WERI-Rb-1 (cell line): ENCODE measurements at places on chromosomes 5 and 9.

GRCh38 chr5:59661311-59661710 lies 232.2 kb downstream of the PDE4D start:
- no peak for DNase-seq

DNA sequence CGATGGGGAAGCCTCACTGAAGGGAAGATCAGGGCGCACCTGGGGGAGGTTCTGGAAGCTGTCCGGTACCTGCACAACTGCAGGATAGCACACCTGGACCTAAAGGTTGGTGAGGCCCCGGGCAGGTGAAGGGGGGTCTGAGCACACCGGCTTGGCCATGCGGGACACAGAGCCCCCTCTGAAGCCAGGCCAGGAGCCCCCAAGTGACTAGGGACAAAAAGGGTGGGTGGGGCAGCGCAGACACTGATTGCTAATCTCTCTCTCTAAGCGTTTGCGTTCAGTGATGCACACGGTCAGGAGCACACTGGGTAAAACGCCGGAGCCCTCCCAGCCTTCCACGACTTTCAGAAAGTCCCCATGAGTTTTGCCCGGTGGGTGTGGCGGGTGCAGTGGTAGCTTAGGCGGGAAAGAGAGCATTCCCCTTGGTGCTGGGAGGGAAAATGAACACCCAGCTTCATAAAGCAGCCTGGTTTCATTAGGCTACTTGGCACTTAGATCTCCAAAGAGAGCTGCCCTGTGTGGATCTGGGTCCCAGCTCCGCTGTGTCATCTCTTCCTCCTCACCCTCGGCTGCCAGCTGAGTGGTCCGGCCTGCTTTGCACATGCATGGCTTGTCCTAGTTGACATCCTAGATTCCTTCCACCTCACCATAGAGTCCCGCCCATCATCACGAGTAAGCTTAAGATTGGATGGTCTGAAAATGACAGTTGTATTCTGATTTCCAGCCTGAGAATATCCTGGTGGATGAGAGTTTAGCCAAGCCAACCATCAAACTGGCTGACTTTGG lies 74.2 kb upstream of the OTULINL start:
- no peak for DNase-seq

- no peak for DNase-seq
Observed at GRCh38 chr9:8962084-8962483, 1162.5 kb upstream of the DMAC1 start.

DNA sequence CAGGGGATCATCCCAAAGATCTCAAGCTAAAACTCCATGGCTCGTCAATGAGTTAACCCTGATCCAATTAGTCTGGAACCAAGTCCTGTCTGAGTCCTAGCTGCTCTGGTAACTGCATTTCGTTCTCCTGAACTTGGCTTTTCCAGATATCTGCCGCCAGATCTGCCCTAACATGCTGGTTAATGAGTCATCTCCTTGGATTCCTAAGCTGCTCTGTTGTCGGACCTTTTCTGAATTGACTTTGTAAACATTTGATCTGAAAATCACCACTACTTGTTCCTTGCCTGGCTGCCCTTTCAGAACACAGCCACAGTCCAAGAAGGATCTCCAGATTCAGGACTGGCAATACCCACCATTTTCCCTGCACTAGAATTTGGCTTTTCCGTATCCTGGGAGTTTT lies 473.0 kb downstream of the ZSWIM6 start:
- no peak for DNase-seq

DNA sequence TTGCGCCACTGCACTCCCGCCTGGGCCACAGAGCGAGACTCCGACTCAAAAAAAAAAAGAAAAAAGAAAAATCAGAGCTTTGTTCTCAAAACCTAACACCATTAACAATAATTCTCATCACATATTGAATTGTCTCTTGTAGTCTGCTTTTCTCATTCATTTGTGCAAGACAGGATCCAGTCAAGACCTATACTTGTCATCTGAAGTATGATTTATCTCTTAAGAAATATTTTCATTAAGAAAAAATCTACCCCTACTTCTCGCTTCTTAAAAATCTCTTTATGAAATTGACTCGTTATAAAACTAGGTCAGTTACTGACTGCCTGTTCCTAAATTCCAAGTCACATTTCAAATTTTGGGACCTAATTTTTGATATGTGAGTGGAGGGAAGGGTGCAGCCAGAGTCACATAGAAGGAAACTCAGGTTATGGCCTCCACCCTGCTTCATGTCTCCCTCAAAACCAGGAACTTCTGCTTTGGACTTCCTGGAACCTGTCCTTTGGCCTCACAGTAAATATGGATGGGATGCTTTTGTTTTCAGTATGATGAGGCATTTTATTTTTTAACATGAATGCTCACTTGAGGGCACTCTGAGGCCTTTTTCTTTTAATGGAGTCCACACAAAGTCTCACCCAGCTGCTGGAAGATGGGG lies 18.9 kb downstream of the ZNF169 start:
- DNase-seq = no peak

- DNase-seq = no peak
Observed at GRCh38 chr5:117881426-117882230, 1106.7 kb downstream of the DTWD2 start.

DNA sequence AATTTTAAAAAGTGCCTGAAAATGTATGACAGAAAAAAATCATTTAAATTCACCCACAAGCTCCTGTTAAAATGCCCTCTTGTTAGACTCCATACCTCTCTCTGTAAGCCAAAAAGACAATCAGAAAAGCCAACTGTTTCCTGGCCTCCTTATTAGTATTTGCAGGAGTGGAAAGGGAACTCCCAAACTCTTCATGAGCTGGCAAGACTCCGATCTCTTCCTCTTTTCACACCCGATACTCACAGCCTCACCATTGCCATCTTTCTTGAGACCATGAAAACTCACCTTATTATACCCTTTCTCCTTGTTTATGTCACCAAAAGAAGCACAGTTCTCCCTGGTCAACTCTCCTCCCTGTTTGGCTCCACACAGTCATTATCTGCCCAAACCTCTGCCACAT lies 197.8 kb downstream of the DMAC1 start:
- no peak for DNase-seq

- no peak for DNase-seq
Observed at GRCh38 chr5:174433098-174433497, 291.3 kb upstream of the MSX2 start.

GRCh38 chr5:32542216-32543059 lies 42.9 kb upstream of the SUB1 start:
- DNase-seq = no peak

GRCh38 chr5:144712090-144712489 lies 541.4 kb downstream of the KCTD16 start:
- DNase-seq = no peak

GRCh38 chr9:107138261-107138992 lies 144.7 kb upstream of the RAD23B start:
- no peak for DNase-seq

DNA sequence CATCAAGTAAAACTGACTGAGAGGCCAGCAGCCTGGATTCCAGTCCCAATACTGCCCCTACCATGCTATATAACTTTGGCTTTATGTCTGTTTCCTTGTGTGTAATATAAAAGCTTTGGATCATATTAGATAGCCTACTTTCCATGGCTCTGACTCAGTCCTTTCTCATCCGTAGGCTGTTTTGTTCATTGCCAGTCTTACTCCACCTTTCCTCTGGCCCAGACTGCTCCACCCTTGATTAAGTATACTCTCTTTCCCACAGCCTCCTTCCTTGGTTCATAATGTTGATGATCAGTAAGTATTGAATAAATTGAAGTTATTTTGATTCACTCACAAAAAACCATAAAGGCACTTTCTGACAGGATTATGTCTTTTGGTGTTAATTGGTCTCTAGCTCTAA lies 1.5 kb upstream of the MRPS30 start:
- no peak for DNase-seq

DNA sequence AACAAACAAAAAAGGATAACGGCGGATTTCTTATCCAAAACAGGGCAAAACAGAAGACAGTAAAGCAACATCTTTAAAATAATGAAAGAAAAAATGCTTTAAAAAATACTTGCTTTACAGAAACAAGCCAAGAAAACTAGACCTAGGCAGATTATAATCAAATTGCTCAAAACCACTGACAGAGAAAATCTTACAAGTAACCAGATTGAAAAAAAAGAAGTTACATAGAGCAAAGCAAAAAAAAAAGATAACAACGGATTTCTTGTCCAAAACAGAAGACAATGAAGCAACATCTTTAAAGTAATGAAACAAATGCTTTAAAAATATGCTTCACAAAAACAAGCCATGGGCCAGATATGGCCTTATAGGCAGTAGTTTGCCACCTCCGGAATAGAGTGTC lies 51.1 kb downstream of the RICTOR start:
- no peak for DNase-seq

DNA sequence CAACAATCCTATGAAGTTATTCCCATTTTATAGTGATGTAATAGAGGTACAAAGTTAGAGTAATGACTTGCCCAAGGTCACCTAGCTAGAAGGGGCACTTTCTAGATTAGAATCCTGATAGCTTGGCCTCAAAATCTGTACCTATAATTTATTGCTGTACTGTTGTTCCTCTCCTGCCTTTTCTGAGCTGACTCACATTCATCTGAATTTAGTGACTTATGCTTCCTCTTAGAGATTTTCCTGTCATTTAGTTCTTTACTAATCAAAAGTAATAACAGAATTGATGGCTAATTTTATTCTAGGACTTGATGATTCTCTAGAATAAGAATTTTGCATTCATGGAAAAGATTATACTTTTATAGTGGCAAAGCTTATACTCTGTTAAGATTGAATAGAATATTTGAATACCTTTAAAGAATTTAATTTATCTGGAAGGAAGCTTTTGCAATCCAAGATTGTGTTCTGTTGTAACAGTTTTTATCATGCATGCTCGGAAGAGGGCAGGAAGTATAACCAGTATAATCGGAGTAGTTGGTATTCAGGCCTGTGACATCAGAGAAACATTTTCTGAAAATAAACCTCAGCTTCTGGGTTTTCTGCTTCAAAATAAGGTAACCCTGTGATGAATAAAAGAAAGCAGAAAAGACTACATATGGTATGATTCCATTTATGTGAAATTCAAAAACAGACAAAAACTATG lies 21.3 kb downstream of the CYSTM1 start:
- no peak for DNase-seq

DNA sequence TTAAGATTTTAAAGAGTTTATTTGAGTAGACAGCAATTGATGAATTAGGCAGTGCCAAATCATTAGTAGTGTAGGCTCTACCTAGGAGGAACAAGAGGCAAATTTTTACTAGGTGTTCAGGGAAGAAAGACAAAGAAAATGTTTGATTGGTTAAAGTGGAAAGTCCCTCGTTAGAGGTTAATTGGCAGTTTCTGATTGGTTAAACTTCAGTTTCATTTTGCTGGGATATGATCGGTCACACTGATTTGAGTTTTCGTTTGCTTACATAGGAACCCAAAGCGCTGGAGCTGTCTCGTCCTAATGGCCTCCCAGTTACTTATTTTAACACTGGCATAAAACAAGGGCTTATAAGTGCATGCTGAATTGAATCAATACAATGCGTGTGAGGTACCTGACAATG lies 15.1 kb downstream of the DMAC1 start:
- no peak for DNase-seq

GRCh38 chr9:83065233-83065632 lies 2.3 kb upstream of the RASEF start:
- DNase-seq = no peak

DNA sequence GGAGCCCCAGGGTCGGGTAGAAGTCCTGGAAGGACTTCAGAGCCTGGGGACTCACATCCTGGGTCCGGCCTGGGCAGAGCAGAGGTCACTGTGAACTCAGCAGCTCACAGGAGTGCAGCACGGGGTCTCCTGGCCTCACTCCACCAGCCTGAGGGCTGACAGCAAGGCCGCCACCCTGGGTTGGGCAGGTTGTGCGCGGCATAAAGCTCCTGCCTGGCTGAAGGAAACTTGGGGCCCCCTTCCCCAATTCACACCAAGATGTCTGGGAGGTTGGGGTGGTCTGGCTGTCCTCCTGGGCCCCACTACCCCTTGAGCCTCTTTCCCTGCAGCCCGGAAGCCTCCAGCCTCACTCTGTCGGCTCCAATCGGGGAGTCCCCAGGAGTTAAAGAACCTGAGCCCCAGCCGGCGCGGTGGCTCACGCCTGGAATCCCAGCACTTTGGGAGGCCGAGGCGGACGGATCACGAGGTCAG lies 2.1 kb downstream of the LCN15 start:
- DNase-seq = no peak

GRCh38 chr5:143395638-143396352 lies 7.7 kb downstream of the NR3C1 start:
- DNase-seq = no peak

DNA sequence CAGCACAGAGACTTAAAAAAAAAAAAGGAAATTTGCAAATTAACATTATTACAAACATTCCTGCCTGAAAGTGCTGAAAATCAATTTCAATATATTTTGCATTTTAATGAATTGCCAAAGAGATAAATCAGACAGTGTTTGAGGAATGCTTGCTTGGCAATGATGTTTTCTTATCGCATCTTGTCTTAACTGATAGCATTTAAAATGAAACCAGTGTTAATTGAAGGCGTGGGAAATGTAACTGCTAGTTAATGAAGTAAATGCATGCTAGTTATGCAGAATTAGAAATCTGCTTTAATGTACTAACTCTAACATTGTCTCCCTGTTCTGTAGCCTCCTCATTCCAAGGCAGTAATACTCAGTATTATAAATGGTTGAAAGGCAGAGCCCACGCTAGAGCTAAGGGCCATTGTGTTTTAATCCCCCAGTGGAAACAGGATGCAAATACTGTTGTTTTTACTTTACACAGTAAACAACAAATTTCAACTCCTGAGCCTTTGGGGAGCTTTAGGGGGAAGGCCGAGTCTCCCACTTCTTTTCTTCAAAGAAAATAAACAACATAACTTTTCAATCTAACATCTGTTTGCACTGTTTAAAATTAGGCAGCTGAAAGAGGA lies 586.9 kb downstream of the TLE4 start:
- DNase-seq = no peak

DNA sequence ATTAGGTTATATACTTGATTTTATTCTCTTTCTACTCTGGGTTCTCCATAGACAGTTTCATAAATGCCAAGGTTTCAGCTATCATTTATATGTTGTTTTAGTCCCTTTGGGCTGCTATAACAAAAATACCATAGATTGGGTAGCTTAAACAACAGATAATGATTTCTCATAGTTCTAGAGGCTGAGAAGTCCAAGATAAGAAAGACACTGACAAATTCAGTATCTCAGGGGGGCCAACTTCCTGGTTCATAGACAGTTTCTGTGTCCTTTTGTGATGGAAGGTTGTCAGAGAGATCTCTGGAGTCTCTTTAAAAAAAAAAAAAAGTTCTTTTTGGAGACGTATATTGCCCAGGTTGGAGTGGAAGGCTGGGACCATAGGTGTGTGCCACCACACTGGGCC lies 113.3 kb downstream of the SCAMP1 start:
- no peak for DNase-seq

- no peak for DNase-seq
Observed at GRCh38 chr5:134088291-134088690, 26.2 kb upstream of the TCF7 start.

DNA sequence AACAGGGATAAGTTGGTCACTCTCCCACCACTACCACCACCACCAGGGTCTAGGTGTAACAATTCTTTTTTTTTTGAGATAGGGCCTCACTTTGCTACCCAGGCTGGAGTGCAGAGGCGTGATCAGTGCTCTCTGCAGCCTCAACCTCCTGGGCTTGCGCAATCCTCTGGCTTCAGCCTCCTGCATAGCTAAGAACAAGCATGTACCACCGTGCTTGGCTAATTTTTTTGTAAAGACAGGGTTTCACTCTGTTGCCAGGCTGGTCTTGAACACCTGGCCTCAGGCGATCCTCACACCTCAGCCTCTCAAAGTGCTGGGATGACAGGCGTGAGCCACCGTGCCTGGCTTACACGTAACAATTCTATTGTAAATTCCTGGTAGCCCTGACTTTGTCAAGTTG lies 27.5 kb downstream of the CORO2A start:
- no peak for DNase-seq
